NCI-H526 (cell line): ENCODE measurements at places on chromosomes 6 and 20.

GRCh38 chr6:131678442-131678841, 22.8 kb downstream of the OR2A4 start:
- peak; percentile 7 for DNase-seq

- DNase-seq, result peak; percentile 6
Measured at GRCh38 chr6:35146453-35146852, 5.3 kb upstream of the TCP11 start.

GRCh38 chr6:69284176-69284730, 512.6 kb downstream of the LMBRD1 start:
- no peak for DNase-seq

DNA sequence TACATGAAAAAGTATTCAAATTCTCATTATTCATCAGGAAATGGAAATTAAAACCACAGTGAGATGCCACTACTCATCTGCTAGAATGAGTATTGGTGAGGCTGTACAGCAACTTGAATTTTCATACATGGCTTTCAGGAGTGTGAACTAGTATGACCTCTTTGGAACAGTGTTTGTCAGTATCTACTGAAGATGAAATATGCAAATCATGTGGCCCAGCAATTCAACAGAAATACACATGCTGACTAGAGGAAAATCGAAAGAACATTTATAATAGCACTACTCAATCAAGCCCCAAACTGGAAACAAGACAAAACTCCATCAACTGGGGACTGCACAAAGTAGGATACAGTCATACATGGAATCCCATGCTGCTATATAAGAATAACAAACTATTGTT, 102.2 kb downstream of the DCDC2 start:
- peak; percentile 95 for DNase-seq

DNA sequence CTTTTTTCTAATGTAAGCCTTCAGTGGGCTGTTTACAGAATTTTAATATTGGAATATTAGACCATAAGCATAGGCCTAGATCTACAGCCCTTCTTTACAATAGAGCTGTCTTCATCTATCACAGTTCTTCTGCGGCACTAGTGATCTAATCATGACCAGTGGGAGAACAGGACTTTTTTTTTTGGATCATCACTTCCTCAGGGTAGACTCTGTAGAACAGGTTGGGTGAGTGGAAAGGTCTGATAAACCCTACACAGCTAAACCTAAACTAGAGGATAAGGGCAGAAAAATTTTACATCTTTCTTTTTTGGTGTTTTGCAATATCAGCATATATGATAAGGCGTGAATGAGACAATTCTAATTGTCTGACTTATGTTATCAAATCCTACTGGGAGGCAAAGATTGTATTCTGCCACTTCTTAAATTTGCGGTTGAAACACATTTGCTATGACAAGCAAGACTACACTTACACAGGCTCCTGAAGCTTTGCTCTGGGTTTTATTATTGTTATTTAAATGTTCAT, 52.2 kb downstream of the GOPC start:
- DNase-seq, result no peak

DNA sequence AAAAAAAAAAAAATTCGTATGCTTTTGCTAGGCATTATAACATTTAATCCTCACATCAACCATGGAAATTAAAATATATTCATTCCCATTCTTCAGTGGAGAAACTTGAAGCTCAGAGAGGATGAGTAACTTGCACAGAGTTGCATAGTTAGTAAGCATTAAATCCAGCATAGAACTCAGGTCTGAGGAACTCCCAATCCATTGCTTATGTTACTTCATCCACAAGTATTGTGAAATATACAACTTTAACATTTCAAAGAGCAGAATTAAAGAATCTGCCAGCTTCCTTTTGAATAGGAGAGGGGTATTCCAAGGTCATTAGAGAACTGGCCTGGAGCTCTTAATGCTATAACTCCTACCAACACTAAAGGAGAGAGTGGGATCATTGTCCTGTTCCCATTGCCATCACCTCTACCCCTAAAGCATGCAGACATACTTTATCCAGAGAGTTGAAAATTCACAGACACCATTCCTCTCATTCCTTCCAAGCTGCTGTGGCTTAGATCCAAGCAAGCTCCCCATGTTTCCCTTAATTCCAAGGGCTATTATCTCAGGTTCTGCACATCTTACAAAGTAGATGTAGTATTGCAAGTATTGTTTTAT, 91.9 kb downstream of the FLRT3 start:
- DNase-seq, result no peak
